ENCODE measurements at places on chromosomes 5 and 9.
A peak's percentile ranks its signal among the peaks of the same experiment; 100 is the strongest.

GRCh38 chr5:9782826-9783560 lies 152.8 kb upstream of the TAS2R1 start:
- DNase-seq = peak; percentile 75

DNA sequence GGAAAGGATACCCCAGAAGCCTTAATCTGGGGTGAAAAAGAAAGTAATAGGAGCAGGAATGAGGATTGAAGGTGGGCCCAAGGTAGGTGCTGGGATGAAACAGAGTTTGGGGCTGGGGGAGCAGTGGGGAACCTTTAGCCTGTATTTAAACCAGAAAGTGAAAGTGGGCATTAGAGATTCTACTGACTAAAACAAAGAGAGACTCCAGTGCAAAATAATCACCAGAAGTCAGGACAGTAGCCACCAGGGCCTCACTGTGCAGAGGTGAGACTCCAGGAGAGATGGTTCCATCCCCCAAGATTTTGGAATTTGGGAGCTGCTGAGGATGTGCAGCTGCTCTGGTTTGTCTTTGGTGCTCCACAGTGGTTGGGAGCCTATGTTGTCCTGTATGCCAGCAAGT lies 13.1 kb downstream of the DNAJB5 start:
- DNase-seq = no peak

DNA sequence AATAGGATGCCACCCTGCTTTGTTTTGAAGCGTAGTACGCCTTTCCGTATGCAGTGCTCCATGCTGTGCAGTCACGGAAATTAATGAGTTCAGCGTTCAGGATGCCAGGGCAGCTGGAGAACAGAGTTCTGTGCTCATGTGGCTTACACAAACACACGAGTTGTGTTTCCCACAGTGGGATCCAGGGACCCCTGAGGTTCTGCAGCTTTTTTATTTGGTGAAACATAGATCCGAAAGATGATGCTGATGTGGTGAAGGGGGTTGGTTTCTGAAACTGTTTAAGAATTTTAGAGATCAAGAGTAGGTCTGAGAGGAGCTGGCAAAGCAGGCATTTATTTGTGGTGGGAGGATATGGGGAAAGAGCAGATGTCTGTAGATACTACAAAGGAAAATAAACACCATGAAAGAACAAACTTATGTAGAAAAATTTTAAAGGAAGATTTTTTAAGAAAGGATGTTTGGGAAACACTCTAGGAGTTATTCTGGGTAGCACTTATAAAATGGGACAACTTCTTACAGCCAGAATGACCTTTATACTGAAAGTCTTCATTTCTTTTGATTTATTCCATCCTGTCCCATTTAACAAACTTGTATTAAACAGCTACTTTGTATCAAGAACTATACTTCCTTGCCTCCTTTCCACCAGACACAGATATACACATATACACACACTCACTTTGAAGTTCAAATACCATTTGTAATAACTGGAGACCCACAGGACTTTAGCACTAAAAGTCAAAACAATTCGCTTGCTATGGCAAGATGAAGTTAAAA lies 52.7 kb downstream of the ITGA1 start:
- DNase-seq = no peak

DNA sequence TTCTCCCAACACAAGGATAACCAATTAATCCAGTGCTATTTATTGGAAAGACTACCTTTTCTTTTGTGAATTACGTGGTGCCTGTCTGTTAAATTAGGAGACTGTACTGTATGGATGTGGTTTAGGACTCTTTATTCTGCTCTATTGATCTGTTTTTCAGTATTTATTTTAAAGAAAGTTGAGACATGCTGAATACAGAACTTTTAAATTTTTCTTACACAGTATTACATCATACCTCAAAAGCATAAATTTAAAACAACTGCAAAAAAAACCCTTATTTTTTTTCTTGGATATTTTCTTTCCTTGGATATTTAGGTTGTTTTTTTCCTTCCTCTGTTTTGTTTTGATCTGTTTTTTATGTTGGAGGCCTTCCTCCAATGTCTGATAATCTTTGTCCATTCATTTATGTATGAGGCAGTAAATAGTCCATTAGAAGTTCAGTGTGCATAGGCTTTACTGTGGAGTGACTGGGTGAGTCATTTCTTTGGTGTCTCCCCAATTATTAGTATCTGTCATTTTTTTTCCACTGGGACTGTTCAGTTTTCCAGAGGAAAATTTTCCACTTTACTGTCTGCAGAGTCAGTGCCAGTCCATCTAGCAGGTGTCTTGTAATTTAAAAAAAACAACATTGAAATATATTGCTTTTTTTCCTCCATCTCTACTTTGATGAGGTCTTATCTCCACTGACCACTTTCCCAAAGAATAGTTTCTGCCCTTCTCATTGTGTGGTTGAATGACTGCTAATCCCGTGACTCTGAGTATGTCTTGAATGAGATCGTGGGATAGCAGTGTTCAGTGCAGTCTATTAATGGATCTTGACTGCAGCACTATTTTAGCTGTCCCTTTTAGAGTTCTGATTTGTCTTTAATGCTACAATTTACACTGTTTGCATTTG lies 15.2 kb downstream of the CYSTM1 start:
- no peak for DNase-seq
